ENCODE measurements at places on chromosomes 12 and 14.

DNA sequence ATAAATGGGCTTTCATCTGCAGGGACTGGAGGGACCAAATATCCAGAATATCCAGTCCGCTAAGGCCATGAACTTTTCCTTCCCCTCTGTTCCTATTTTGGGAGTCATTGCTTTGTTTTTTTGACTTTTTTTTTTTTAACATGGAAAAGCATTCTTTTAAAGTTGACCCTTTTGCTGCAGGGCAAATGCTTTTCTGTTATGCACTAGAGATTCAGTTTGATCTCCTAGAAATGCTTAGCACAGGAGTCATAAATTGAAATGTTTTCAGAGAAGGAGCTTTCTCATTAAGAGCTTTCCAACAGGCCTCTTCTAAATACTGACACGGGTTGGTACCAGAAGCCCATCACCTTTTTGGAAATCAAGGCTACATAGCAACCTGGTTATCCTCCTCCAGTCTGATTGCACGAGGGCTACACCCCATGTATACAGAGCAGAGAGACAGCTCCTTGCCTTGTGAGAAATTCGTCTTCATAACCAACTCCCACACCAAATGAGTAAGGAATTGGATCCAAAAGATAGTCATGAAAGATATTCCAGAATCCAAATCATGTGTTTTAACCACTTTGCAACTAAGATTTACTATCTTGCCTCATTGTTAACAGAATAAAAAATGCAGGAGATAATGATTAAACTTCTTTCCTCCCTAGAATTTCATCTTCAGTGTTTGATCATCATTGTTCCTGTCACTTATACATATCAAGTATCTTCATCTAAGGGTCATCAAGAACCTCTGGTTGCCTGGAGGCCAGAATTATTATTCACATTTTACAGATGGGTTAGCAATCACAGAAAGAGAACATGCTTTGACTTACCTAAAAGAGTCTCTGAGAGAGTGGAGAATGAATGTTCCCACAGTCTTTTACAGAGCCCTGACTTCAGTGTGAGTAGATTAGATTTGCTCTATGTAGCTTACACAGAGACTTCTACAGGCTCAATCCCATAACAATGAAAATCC is 389.4 kb downstream of the ZFP36L1 start:
- DNase-seq = peak; percentile 47

DNA sequence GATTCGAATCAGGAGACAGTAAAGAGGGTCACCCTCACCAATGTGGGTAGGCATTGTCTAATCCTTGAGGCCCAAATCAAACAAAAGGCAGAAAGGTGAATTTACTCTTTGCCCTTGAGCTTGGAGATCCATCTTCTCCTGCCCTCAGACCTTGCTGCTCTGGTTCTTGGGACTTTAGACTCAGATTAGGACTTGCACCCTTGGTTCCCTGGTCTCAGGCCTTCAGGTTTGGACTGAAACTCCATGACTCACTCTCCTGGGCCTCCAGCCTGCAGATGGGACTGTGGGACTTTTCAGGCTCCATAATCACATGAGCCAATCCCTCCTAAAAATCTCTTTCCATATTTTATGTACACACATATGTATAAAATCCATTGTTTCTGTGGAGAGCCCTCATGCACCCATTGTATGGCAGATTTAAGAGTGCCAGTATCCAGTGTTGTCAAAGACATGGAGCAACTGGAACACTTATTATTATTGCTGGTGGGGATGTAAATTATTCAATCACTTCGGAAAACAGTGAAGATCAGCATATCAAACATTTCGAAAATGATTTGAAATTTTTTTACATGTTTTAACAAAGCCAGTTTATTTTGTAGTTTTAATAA is 48.7 kb downstream of the EID3 start:
- peak; percentile 76 for DNase-seq

DNA sequence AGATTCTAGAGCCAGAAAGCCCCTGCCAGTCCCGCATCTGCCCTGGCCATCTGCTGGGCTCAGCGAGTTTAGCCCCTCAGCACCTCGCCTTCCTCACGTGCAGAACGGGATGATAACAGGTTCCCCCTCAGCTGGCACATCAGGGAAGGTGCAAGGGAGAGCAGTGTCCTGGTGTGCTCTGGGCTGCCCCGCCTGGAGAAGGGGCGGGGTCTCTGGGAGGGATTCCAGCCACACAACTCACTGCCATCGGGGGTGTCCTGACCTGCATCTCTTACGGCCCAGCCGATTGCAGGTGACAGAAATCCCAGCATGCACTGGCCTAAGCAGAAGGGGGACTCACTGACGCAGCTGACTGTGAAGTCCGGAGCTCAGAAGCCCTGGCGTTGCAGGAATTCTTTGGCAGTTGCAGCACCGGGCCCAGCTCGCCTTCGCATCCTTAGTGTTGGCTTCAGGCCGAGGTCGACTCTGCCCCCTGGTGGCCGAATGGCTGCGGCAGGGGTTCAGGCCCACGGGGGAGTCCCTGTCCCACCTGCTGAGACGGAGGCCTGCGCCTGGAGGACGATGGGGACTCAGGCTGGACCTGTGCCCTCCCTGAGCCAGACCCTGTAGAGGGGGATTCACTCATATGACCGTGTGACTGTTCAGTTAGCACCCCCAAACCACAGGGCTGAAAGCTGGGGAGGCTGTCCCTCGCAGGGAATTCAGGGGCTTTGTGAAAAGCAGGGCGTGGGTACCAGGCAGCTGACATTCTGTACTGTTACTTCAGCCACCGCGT is 178.6 kb downstream of the ADGRD1 start:
- peak; percentile 51 for DNase-seq

GRCh38 chr14:79225815-79226214 is 985.5 kb downstream of the DIO2 start:
- DNase-seq = no peak

- DNase-seq = no peak
Observed at GRCh38 chr12:123559468-123559867, 24.9 kb upstream of the TMED2 start.

DNA sequence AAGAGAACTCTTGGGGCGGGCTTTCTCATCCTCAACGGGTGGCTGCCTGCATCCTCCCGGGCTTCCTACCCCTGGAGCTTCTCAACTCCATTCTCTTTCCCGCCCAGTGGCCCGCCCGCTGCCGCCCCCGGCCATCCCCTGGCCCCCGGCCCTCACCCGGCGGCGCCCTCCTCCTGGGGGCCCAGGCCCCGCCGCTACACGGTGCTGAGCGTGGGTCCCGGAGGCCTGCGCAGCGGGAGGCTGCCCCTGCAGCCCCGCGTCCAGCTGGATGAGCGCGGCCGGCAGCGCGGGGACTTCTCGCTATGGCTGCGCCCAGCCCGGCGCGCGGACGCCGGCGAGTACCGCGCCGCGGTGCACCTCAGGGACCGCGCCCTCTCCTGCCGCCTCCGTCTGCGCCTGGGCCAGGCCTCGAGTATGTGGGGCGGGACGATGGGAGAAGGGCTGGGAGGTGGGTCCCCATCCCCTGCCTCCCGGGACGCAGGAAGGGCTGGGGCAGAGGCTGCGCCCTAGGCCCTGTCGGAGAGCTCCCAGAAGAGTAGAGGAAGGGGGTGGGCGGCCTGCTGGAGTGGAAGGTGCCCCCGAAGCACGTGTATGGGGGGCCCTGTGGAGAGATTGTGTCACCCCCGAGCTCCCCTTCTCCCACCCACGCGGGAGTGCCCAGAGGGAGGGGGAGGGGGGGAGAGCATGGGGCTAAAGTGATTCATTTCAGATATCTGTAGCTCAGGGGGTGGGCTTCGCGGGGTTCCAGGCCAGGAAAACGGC is 1.5 kb downstream of the LAG3 start:
- no peak for DNase-seq

GRCh38 chr12:48442179-48442847 is 30.0 kb upstream of the ANP32D start:
- DNase-seq = no peak

GRCh38 chr12:124829008-124829707 is 34.5 kb downstream of the SCARB1 start:
- peak; percentile 86 for DNase-seq

DNA sequence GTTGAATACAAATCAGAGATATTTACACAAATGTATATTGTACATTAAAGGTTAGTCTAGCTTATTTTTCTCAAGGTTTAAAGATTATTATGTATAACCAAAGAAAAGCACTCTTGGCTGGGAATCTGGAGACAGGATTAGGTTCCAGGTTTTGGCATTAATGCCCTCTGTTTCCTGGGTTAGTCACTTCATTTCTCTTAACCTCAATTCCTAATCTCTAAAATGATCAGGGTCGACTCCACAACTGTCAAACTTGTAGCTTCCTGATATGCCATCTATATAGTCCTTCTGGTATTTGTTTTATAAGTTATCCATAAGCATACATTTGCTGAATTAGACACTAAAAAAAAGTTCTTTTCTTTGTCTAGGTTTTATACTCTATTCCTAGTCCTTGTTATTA is 2.6 kb downstream of the ITPR2 start:
- no peak for DNase-seq

- DNase-seq = peak; percentile 35
Observed at GRCh38 chr12:26496170-26496569, 300.8 kb downstream of the SSPN start.

DNA sequence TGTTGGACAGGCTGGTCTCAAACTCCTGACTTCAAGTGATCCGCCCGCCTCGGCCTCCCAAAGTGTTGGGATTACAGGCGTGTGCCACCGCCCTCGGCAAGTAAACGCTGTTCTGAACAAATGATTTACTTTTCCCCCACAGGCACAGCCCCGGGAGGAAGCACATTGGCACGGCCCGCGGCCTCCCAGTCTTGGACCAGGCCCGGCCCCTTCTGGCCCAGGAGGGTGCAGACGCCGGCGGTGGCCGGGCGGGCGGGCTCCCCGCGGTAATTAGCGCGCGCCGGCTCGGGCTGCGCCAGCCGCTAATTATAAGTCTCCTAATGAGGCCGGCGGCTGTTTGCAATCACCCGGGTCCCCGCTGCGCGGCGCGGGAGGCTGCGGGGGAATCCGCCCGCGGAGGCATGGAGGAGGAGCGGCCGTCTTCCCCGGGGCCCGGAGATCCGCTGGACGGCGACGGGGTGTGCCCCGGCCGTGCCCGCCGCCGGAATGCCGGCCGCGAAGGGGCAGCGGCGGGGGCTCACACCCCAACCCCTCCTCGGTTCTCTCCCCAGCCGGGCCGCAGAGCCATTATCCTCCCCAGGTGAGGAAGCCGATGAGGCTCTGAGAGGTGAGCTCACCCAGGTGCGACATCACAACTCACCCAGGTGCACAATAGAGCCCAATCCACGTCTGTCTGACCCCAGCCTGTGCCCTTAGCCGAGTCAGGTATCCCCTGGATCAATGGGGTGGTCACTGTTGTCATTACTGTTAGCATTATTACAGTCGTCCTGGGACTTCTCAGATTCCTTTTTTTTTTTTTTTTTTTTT is 3.3 kb upstream of the POP5 start:
- peak; percentile 16 for DNase-seq

DNA sequence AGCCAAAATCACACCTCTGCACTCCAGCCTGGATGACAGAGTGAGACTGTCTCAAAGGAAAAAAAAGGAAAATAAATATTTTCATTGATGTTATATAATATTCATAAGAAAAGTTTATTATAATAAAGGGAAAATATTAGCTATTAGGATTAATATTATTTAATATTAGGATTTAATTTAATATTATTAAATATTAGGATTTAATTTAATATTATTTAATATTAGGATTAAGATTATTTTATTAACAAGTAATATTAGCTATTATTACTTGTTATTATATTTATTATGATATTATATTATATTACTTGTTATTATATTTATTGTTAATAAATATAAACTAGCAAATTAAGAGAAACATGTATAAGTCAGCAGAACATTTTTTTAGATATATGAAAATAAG is 518.1 kb downstream of the FSCB start:
- DNase-seq = no peak

GRCh38 chr12:94046626-94047410 is 101.6 kb upstream of the PLXNC1 start:
- DNase-seq = peak; percentile 21

DNA sequence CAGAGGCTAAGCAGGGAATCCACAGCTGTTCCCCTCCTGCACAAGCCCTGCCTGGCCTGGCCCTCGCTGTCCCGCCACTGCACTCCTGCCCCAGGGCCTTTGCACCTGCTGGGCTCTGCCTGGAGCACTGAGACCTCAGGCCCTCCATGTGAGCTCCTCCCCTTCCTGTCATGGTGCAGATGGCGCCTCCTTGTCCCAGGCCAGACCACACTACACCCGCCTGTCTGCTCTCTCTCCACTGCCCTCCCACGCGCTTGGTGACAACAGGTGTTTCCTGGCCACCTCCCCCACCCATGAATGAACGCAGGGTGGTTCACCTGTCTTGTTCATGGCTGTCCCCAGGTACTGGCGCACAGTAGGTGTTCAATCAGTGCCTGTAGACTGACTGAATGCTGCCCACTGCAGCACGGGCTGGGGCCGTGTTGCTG is 82.9 kb downstream of the NCOR2 start:
- no peak for DNase-seq

DNA sequence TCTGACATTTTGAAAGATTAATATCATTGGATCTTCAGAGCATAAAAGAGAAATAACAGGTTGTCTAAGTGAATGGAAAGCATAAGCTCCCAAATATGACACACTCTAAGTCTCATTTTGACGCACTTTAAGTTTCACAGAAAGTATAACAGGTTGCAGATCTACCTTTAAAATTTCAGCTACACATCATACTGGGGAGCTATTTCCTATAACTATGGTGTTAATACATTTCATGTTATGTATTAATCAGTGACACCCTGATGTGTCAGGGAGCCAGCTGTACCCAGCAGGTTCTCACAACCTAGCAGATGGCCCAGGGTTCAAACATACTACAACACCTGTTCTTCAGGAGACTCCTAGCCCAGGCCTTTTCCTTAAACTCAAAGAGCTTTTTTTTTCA is 31.1 kb upstream of the TMX1 start:
- DNase-seq = no peak

DNA sequence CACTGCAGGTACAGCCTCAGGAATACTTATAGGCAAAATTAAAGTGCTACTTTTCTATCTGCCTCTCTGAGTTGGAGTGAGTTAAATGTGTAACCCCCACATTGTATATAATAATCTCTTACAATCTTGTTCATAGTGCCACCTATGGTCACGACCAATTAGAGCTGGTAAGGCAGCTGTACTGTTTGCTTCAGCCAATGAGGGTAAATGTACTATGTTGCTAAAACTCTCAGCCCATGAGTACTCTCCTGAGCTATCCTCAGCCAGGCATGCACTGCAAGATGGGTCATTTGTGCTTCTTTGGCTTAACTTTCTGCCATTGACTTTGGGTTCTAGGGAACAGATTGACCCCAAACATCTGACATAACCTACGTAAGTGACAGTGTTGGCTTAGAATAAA is 15.0 kb upstream of the MDM2 start:
- DNase-seq = no peak

- DNase-seq = no peak
Observed at GRCh38 chr14:101055776-101056374, 152.4 kb upstream of the RTL1 start.

GRCh38 chr12:2998789-2999264 is 39.6 kb downstream of the TEAD4 start:
- peak; percentile 67 for DNase-seq

GRCh38 chr12:108806346-108806745 is 51.0 kb downstream of the SSH1 start:
- DNase-seq = no peak

- no peak for DNase-seq
Observed at GRCh38 chr14:79515158-79515557, 696.1 kb downstream of the DIO2 start.

All from fibroblast of the aortic adventitia (primary cell).